ENCODE measurements at places on chromosomes 4 and X.
A peak's percentile ranks its signal among the peaks of the same experiment; 100 is the strongest.

- DNase-seq, result no peak
These were observed 17.6 kb upstream of the GABRA4 start for GRCh38 chr4:47010912-47011446.

DNA sequence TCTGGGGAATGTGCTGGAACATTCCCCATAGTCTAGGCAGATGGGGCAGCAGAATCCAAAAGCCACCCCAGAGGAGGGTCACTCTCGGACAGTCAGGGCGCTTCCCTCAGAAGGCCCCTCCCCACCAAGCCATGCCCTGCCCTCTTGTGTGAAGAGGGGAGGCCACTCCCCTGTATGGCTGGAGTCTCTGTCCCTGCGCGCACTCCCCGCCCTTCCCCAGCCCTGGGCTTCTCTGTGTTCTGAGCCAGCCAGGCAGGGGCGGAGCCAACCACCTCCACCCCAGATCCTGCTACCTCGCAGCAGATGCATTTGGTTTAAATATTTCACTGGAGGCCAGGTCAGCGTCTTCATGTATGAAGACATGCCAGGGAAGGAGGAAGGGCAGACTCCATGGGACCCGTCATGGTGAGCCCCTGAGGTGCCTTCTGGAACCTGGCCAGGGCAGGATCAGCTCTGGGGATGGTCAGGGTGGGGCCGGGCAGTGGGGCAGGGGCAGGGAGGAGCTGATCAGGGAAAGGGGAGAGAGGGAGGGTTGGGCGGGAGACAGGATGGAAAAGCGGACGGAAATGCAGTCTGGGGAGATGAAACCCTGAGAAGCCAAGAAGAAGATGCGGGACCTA is 107.3 kb downstream of the ADRA2C start:
- DNase-seq, result no peak

DNA sequence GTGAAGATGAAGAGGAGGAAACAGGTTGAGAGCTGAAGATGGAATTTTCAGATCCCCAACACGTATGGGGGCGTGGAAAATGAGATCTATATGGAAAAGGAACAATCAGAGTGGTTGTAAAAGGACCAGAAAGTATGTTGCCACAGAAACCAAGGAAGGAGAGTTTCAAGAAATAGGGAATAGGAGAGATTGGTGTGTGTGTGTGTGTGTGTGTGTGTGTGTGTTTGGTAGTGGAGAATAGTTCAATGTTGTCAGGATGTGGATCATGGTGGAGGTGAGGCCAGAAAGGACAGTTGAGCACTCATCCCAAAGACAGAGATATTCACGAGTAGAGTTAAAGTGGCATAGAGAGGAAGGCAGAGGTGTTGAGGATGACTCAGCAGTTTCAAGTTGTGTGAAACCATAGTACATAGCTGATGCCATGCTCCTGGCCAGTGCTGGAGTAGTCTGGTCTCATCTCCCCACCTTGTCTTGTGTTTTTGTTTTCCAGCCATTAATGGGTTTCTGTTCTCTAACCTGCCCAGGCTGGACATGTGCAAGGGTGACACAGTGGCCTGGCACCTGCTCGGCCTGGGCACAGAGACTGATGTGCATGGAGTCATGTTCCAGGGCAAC is 36.1 kb downstream of the HEPH start:
- no peak for DNase-seq

DNA sequence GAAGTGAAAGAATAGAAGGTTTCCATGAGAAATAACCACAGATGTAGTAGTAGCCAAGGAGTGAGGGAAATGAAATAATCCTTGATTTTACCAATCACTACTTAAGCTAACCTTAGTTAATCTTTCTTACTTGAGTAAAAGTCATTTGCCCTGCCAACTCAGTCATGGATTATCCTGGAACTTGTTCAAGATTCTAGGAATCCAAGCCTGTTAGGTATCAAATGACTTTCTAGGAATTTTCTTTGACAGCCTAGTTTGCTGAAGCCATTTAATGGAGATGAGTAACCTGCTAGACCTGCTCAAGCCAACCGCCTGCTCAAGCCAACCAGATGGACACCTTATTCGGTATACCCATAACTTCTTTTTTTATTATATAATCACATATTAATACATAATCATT is 180.5 kb downstream of the KLHL13 start:
- peak; percentile 2 for DNase-seq
